Activated CD4-positive, alpha-beta T cell treated with anti-CD3 and anti-CD28 coated beads for 48 hours (primary cell): ENCODE measurements at places on chromosomes 6 and 20.

DNA sequence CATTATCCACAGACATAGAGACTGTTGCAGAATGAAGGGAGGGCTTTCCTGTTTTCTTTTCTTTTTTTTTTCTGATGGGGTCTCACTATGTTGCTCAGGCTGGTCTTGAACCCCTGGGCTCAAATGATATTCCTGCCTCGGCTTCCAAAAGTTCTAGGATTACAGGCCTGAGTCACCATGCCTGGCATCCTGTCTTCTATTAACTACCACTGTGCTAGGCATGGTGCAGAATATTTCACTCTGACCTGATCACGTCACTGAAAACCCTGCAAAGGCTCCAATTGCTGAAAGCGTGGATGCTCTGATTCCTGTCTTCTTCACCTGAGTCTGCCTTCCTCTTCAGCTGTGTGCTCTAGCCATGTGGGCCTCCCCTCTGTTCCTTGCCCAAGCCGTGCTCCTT, 8.5 kb upstream of the DNMT3B start:
- no peak for DNase-seq

DNA sequence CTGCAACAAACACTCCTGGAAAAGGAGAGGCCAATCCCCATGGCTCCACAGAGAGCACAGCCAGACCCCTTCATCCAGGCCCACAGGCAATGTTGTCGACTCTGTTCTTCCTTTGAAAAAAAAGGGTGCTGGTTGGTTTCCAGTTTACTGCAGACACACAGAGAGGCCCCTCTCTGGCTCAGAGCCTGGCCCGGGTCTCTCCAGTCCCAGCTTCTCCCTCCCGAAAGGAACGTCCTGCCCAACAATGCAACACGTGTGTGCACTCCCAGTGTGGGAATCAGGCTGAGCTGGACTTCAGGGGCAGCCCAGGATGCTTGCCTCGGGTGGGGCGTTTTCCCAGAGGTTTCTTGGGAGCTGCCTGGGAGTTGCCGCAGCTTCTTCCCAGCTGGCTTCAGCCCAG, 4.5 kb upstream of the NKAIN4 start:
- DNase-seq: no peak

- DNase-seq: peak; percentile 59
Measured at GRCh38 chr20:62739581-62740285, 31.1 kb downstream of the NTSR1 start.

GRCh38 chr6:138869398-138869797, 73.5 kb downstream of the ECT2L start:
- DNase-seq: no peak

DNA sequence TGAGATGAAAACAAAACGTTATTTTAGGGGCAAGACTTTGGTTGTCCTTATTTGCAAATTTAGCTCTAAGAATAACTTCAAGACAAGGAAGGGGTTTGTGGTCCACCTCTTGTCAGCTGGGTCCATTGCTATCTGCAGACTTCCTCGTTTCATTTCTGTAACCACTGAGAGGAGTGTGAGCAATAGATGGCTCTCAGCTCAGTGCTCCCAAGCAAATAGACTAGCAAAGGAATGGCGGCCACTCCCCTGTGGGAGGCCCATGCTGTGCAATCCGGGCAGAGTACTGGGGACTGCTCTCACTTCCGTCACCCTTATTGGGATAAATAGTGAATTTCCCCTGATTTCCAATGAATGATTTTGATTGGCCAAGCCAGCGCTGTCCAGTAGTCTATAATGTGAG, 176.6 kb downstream of the ZDHHC14 start:
- DNase-seq: no peak

GRCh38 chr6:108484016-108484415, 76.7 kb upstream of the FOXO3 start:
- no peak for DNase-seq

DNA sequence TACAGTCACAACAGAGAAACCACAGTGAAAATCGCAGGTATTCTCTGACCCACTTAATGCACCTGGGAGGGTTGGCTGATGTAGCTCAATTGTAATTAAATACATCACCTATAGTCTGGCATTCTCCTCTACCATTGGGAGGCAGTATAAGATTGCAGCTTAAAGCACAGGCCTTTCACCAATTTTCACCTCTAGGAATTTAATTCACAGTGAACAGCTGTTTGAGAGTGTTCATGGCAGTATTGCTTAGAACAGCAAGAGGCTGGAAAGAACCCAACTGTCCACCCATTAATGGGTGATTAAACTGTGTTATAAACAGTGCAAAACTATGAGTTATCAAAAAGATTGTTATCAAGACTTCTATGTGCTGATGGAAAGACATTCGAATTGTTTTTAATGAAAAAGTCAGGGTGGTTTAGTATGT, 2.0 kb downstream of the EDEM2 start:
- DNase-seq: no peak

GRCh38 chr20:15205719-15206118, 868.3 kb upstream of the FLRT3 start:
- DNase-seq: no peak

DNA sequence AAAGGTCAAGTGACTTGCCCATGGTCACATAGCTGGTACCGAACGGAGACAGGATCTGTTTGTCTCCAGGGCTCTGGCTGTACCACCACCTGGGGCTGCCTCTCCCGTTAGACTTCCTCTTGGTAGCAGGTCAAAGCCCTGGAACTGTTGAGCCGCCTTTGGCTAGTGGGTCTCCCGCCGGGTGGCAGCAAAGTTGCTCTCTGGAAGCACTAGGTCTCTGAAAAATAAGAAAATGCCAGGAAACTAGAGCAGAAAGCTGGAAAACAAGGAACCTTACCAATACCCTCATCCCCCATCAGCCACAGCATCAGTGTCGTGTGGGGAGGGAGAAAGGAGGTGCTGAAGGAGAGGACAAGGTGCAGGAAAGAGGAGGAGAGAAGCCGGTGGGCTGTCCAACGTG, 291.0 kb upstream of the SUPT3H start:
- no peak for DNase-seq

DNA sequence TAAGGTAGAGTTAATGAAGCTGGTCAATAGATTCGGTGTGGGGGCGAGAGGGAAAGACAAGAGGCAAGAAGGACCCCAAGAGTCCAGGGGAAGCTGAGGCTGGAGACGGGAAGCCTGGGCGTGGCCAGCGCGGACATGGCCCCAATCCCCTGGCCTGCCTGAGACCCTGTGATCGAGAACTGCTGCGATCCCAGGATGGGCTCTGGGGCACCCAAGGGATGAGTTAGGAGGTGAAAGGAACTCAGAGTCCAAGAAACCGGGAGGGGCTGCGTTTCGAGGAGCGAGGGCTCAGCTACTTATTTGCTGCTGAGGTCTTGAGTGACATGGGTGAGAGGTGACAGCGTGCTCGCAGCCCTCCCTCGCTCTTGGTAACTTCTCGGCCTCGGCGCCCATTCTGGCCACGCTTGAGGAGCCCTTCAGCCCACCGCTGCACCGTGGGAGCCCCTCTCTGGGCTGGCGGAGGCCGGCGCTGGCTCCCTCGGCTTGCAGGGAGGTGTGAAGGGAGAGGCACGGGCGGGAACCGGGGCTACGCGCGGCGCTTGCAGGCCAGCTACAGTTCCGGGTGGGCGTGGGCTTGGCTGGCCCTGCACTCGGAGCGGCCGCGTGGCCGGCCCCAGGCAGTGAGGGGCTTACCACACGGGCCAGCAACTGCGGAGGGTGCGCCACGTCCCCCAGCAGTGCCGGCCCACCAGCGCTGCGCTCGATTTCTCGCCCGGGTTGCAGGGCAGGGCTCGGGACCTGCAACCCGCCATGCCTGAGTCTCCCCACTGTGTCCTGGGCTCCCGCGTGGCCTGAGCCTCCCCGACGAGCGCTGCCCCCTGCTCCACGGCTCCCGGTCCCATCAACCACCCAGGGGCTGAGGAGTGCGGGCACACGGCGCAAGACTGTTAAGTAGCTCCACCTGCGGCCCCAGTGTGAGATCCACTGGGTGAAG, 58.2 kb downstream of the IRF4 start:
- DNase-seq: no peak

- DNase-seq: no peak
Measured at GRCh38 chr20:23541776-23542175, 26.5 kb downstream of the CST9L start.

- no peak for DNase-seq
Measured at GRCh38 chr6:119844387-119844786, 494.8 kb upstream of the MAN1A1 start.

DNA sequence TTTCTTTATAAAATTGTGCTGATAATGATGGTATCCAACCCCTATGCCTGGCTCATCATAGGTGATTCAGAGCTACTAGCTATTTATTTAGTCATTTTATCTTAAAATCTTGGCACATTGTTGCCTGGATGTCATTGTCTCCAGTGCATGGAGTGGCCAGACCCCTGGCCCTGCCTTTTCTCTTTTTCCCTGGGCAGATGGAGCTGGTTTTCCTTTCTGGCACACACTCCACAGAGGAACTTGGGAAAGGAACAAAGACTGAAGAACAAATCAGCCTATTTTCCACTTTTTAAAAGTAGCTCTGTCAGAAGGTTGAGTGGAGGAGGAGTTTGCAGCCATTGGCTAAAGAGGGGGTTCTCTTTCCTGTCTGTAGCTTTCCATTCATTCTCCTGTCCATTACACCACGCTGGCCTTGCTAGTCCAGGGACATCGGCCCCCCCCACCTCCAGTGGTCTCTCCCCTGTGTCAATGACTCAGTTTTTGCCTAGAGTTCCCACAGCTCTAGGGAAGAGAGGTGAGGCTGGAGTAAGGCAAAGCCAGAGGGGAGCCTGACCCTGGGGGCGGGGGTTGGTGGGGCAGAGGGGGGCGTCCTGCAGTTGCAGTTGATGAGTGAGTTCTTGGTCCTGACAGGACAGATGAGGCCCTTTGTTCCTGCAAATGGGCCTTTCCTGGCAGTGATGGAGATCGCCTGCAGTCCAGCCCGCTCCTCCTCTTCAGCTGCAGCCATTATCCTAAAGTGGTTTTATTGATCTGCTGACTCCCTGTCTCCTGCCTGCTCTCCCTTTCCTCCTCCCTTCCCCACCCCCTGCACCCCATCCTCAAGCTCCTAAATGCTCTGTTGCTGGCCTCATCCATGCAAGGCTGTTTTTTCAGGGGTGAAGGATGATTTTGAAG, 774.5 kb downstream of the DHX35 start:
- DNase-seq: no peak

- DNase-seq: no peak
Measured at GRCh38 chr20:38645351-38645750, 43.7 kb downstream of the ARHGAP40 start.

DNA sequence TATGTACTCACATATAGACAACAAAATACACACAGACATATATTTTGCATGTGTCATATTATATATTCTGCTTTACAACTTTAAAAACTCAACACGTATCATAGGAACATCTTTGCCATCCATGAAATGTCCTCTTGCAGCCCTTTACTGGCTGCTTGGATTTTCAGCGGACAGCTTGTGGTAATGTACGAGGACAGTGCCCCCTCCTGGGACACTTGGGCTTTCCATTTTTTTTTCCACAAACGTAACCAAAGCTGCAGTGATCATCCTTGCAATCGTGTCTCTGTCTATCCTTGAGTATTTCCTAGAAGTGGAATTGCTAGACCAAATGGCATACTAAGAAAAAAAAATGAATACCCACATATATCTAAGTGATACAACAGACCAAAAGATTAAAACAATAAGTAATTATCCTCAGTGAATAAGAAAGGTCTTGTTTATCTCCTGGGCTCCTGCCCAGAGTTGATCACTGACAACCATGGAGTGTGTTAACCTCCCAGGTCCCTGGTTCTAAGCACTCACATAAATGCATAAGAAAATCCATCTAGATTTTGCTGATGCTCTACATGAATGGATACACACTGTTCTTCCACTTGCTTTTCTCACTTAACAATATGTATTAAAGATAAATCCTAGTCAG, 18.1 kb downstream of the BPI start:
- no peak for DNase-seq

- DNase-seq: no peak
Measured at GRCh38 chr20:47211036-47211435, 145.5 kb downstream of the ZMYND8 start.

- DNase-seq: no peak
Measured at GRCh38 chr6:90537027-90537426, 49.8 kb downstream of the MAP3K7 start.

DNA sequence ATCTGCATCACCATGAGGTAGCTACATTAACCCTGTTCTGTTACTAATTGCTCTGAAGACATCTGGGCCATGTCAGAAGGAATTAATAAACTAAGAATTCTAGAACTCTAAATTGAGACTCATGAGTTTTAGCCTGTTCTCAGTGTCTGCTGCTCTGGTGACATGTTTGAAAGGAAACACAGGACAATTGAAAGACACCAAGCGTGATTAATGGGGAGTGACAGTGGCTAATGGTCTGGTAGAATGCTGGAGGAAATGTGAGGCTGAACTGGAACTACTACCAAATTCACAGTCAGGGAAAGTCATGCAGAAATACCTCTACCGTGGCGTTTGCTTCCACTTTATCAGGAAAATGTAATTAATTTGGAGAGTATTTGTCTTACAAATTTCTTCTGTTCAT, 140.0 kb downstream of the TBC1D7 start:
- DNase-seq: no peak

DNA sequence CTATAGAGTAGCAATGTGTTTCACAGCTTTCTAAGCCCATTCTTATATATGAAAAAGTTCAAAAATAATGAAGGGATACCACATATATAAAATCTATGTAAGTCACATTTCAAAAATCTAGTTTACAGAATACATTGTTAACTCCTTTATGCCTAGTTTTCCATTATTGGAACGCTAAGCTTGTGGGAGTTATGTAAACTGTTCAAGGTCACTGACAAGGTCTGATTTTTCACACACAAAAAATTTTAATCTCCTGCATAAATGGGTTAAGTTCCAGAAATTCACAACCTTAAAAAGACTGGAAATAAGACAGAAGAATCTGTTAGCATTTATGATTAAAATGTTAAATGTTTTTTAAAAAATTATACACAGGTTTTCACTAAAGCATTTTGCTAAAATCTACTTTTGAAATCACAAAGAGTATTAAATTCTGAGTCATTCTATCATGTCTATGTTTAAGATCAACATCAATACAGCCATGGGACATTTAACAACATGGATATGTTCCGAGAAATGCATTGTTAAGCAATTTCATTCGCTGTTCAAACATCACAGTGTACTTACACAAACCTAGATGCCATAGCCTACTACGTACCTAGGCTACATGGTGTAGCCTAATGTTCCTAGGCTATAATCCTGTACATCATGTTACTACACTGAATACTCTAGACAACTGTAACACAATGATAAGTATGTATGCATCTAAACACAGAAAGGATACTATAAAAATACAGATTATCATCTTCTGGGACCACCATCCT, 25.4 kb downstream of the ATG5 start:
- no peak for DNase-seq

DNA sequence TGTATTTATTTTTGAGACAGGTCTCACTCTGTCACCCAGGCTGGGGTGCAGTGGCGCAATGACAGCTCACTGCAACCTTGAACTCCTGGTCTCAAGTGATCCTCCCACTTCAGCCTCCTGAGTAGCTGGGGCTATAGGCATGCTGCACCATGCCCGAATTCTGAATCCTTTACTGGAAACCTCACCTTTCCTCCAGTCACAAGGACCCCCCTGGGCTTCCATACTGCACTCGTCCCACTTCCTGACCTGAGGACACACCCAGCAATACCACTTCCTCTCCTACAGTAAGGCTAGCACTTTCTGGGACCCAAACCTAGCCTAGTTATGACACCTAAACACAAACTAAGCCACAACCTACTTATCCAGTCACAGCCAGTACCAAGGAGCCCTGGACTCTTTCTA, 68.2 kb downstream of the FAM217A start:
- DNase-seq: no peak
